ENCODE measurements at places on chromosomes 2 and 18. TPM values are rescaled to one million over a fixed set of nuclear protein-coding genes. Genes with fewer than 3 reads are reported as not detected.

The CYP26B1 gene
- polyA plus RNA-seq, result 0.26 TPM

The SYT4 gene
- 0.44 TPM for polyA plus RNA-seq

The METTL21A gene
- 18.7 TPM for polyA plus RNA-seq

The CHRNG gene
- polyA plus RNA-seq, result not detected

The FNDC4 gene
- polyA plus RNA-seq, result 27.0 TPM

The MC4R gene
- polyA plus RNA-seq, result 0.62 TPM

DNA sequence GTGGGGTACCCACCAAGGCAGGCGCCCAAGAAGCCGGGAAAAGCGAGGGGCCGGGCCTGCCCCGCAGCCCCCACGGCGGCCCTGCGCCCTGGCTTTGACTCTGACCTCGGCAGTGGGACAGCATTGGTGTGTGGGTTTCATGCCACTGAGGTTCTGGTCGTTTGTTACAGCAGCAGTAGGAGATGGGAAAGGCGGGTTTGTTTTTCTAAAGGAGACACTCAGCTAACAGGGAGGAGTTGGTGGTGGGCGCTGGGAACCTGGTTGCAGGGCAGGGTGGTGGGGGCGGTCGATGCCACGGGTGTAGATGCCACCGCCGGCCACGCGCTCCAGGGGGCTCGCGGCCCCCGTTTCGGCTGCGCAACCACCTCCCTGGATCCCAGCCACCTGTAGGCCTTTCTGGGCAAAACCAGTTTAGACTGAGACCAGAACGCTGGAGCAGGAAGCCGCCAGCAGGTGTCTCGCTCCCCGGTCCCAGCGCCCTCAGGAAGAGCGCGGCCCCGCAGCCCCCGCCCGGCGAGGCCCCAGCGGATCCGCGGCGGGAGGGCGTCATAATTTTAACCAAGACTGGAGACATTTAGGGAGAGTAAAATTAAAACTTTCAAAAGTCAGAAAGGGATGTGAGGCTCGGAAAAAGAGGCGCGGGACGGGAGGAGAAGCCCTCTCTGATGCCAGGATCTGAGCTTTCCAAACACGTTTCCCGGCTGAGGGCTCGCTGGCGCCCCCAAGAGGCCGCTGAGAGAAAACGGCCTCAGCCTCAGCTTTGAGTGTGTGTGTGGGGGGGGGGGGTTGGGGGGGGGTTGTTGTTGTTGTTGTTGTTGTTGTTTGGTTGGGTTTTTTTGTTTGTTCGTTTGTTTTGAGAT, 17.4 kb downstream of the CIDEA start:
- DNase-seq, result peak; percentile 90

GRCh38 chr2:175806125-175806490, 196.0 kb downstream of the LNPK start:
- DNase-seq, result no peak

GRCh38 chr2:208370881-208371633, 35.5 kb upstream of the PTH2R start:
- DNase-seq, result no peak

DNA sequence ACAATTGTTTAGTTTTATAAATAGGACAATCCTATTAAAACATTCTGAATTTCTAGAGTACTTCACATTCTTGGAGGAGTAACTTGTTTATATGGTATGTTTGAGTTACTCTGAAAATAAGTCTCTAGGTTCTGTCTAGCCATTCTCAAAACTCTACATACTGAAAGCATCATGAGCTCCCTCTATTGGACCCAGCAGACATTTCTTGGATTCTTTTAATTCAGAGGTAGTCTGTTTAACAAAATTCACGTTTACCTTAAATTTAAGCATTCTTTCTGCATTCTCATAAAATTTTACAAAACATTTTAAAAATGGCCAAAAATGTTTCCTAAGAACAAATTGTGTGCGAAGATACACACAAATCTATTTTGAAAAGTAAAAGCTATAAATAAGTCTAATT, 15.3 kb downstream of the SP9 start:
- DNase-seq, result no peak

DNA sequence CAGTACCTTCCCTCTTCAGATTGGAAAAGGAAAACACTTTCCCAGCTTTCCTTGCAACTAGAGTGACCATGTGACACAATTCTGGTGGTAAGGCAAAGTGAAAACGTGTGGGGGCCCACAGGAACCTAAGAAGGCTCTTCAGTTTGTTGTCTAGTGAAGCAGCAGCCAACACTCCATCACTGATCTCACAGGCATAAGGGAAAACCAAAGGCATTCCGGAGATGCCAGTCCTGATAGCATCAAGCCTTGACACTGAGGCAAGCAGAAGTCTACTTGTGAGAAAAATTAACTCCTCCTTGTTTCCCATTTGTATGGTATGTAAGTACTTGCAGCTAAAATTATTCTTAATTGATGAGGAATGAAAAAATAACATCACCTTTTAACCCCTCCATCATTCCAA, 88.3 kb downstream of the ETAA1 start:
- DNase-seq, result no peak

GRCh38 chr2:61362873-61363272, 108.0 kb downstream of the USP34 start:
- no peak for DNase-seq

DNA sequence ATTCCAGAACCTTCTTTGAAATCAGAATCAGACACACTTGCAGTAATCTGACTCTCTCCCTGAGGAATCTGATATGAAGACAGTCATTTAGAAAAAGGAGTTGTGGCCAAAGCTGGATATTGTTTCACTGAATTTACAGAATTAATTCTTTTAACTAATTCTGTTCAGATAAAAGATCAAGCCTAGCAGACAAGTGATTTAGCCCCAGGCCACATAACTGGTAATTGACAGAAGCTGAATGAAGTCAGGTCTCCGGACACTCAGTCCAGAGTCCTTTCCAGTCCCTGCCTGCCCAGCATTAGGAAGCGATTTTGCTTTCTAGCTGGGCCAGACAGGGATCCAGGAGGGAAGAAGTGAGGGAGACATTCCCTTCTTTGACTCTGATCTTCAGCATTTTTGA, 110.7 kb upstream of the AQP4 start:
- DNase-seq, result peak; percentile 60

DNA sequence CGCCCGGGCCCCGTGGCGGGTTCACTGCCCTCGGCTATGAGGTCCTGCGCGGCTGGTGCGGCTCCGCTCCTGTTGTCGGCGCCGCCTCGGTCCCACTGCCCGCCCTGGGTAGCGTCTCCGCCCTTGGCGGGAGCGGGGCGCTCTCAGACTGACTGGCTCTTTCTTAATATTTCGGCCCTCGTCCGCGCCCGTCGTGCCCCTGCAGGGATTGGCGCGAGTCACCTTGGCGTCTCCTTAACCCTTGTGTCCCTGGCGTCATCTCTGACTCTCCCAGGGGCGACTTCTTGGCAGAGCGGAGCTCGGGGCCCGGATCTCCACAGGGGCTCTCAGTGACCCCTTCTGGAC, 1.3 kb downstream of the PTMA start:
- no peak for DNase-seq

Measured in SK-N-SH (cell line).